ENCODE measurements at places on chromosomes 2 and 18. TPM values are rescaled to one million over a fixed set of nuclear protein-coding genes. Genes with fewer than 3 reads are reported as not detected.

AP1S3 gene
- 0.80 TPM for total RNA-seq

DNA sequence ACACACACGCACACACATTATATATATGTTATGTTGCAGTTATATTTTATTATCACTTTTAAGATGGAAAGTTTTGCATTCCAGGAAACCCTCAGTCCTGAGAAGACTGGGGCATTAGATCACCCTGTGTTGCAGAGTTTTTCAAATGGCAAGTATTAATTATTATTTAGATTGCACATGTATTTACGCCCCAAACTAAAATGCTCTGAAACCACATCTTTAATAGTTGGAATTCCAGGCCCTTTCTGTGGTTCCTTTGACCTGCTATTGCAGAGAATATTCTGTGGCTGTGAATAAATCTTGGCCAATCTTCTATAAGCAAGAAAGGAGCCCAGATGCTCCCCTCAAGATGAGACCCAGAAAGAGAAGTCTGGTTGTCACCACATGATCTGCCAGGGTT is 427.0 kb upstream of the TNP1 start:
- no peak for DNase-seq

DNA sequence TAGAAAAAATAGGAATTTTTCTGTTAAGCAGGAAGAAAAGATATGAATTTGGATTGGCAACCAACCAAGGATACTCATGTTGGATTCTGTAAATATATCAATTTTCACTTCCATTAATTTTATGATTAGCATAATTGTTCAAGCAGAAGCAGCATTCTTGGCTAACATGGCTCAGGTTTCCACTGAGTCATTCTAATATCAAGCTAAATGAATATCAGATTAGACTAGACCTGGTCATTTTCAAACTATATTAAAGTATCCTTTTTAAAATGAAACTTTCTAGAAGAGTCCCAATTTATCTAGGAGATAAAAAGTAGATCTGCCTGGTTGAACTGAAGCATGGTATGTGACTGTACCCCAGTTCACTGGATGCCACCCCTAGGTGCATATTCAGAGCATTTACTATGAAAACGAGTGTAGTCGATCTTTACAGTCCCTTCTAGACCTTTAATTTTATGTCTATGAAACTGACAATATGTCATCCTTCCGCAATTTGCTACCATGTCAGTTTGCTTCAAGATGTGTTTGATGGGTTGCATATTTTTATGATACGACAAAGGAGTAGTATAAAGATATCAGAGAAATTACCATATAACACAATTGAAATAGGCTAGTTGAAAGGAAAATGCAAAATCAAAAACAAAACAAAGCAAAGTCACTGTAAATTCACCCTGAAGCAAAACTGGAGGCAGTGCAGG is 704.9 kb downstream of the ERBB4 start:
- no peak for DNase-seq

DNA sequence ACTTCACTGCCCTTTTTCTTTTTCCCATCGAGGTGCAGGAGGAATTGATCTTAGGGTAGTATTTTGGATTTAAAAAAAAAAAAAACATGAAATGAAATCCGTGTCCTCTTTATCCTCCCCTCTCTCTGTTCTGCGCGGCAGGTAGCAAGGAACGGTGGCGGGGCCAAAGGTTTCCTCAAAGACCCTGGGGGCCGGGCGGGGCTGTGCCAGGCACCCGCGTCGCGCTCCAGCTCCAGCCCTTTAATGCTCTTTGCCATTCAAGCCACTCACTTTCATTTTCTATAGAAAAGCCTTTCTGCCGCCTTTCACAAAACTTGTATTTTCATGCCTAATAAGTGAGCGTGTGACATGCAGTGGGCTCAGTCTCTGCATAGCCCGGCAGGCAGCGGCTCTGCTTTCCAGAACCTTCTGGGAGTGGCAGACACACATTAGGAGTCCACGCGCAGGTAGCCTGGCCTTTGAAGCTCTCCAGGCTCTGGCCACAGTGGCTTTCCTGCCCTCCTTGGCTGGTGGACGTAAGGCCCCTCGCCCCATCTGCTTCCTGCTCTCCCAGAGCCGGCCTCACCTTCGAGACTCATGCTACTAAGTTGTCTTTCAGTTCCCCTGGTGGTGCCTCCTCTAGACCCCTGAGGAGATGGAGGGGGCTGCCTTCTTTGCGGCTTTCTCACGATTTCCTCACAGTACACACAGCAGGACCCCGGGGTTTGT is 41.7 kb downstream of the AGAP1 start:
- no peak for DNase-seq

- no peak for DNase-seq
Measured at GRCh38 chr2:5889519-5889918, 197.3 kb downstream of the SOX11 start.
